ENCODE measurements at places on chromosomes 2 and 18.

- DNase-seq: peak; percentile 33
These were observed 85.1 kb upstream of the FZD5 start for GRCh38 chr2:207854484-207855440.

GRCh38 chr2:184302506-184302905, 295.8 kb upstream of the ZNF804A start:
- DNase-seq: no peak

DNA sequence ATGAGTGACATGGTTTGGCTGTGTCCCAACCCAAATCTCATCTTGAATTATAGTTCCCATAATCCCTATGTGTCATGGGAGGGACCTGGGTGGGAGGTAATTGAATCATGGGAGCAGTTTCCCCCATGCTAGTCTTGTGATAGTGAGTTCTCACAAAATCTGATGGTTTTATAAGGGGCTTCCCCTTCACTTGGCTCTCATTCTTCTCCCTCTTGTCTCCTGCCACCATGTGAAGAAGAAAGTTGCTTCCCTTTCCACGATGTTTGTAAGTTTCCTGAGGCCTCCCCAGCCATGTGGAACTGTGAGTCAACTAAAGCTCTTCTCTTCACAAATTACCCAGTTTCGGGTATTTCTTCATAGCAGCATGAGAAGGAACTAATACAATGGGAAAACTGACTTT, 14.0 kb downstream of the DNAH7 start:
- no peak for DNase-seq

DNA sequence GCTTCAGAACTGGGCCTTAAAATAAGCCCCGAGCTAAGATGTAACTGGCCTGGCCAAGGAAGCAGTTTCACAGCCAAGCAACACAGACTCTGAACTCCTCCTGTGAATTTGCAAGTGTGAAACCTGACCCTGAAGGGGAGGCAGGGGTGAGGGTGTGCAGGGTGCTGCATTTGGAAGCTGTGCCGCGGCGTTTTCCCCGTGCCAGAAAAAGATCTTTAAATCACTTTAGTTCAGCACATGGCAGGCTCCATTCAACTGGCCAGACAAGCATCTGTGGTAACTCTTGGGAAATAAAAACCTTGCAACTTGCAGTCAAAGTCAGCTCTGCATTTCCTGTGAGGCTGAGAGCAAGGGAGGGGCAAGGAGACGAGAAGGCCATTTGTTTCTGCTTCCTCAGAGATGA, 209.3 kb upstream of the SOX11 start:
- DNase-seq: no peak

DNA sequence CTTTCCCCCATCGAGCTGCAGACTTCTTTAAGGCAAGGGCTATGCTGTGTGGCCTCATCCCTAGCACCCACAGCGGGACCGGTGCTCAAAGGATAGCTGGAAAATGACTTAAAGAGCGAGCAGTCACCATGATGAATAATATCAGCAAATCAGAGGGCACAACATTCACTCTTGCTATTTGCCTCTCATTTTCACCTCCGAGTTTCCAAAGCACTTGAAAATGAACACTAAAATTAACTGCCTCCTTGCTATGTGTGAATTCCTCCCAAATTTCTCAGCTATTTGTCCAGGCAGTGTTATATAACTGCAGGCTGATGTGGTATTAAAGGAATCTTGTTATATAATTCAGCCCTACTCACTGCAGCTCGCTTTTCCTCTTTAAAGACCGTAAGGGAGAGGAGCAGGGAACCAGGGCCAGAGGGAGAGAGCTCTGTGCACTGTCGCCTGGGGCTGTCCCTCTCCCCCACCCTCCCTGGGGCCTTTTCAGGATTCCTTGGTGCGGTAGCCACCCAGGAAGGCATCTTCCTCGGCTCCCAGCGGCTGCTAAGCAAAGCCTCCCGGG, 1.4 kb downstream of the CYS1 start:
- no peak for DNase-seq

DNA sequence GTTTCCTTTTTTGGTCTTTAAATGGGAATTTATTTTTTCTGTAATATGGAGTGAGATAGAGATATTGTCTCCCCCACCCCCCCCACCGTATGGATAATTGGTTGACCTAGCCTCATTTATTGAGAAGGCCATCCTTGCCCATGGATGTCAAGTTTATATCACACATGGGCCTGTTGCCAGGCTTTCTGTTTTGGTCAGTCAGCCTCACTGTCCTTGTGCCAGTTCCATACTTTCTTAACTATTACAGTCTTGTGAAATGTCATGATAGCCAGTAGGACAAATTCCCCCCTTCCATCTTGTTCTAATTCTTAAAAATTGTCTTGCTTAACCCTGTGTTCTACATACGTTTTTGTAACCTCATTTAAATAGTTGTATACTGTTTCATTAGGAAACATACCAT, 12.5 kb downstream of the BABAM2 start:
- DNase-seq: no peak

- DNase-seq: no peak
These were observed 318.0 kb upstream of the NRP2 start for GRCh38 chr2:205364261-205364660.

GRCh38 chr2:88815282-88815681, 123.8 kb downstream of the RPIA start:
- DNase-seq: no peak

GRCh38 chr2:134669731-134670669, 48.8 kb downstream of the TMEM163 start:
- no peak for DNase-seq

- DNase-seq: no peak
These were observed 155.3 kb downstream of the TPGS2 start for GRCh38 chr18:36673452-36673851.

DNA sequence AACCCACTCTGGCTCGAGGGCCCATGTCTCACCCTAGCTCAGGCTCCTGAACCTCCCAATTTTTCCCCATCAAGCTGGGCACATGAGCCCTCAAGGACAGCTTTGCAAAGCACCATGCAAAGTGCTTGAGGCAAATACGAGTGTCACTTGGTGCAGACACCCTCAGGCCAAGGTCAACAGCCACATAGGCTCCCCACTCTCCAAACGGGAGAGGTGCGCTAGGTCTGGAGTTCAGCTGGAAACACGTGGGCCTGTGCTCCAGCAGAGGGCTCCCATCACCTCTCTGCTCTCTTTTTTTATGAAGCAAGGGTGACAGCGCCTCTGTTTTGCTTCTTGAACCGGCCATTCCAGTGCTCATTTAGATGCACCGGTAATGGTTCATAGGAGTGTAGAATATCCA, 11.9 kb upstream of the ARHGAP25 start:
- DNase-seq: no peak

- no peak for DNase-seq
These were observed 22.0 kb downstream of the IRS1 start for GRCh38 chr2:226777611-226778010.

DNA sequence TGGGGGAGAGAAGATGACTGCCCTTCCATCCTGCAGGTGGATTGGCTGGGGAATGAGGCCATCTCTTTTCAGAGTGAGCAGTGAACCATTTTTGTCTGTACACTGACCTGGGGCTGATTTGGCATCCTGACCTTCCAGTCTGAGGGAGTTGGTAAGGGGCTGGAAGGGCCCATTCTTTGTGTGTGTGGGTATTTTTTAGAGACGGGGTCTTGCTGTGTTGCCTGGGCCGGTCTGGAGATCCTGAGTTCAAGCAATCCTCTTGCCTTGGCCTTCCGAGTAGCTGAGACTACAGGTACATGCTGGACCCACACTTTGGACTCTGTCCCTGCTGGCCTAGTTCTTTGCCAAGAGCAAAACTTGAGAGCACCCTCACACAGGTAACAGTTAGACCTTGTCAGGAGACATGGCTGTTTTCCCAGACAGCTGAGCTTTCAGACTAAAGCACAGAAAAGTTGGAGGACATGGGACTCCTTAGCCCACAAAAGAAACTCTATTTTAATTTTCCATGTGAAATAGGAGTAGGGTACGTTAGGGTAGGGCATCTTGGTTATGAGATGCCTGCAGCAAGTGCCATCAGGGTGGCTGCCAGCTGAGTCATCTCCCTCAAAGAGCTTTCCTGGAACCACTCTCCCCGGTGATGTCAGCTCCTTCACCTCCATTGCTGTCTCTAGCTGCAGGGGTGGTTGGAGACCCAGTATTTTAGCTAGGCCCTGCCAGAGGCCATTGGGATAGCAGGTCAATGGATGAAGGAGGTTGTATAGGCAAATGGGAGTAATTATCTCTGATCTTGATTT, 60.7 kb downstream of the DGKD start:
- peak; percentile 83 for DNase-seq
